Pancreas (tissue), 10 donors: ENCODE measurements at places on chromosomes 12 and 14. TPM values are rescaled to one million over a fixed set of nuclear protein-coding genes. Genes with fewer than 3 reads are reported as not detected.

Gene SERPINA12
- total RNA-seq = not detected

Gene GLIPR1L1
- total RNA-seq = not detected

Gene SLC39A5
- total RNA-seq = 192 TPM

Gene CFAP54
- total RNA-seq = 0.16 TPM

Gene ART4
- 1.8 TPM for total RNA-seq

Gene C12orf42
- total RNA-seq = not detected

Gene GALNT16
- total RNA-seq = 3.0 TPM

Gene TMEM117
- total RNA-seq = 3.7 TPM

Gene ERP27
- 223 TPM for total RNA-seq

Gene OLR1
- 34.3 TPM for total RNA-seq

Gene B3GNT4
- total RNA-seq = not detected

Gene PTPRR
- not detected for total RNA-seq

Gene FBXO34
- 9.5 TPM for total RNA-seq

Gene TMEM132D
- 0.39 TPM for total RNA-seq
